ENCODE measurements at places on chromosomes 5 and 9. TPM values are rescaled to one million over a fixed set of nuclear protein-coding genes. Genes with fewer than 3 reads are reported as not detected.

Gene ANKH
- total RNA-seq: 18.6 TPM

Gene CD74
- total RNA-seq: 28.2 TPM

Gene ADAMTS16
- 30.1 TPM for total RNA-seq

Gene TMEM141
- total RNA-seq: 86.1 TPM

Gene CCNI2
- total RNA-seq: 1.6 TPM

Gene RECK
- 9.9 TPM for total RNA-seq

Gene GPR150
- 0.13 TPM for total RNA-seq

Gene MYOZ3
- 11.6 TPM for total RNA-seq

Gene CDX1
- 0.09 TPM for total RNA-seq

Gene ARRDC3
- 25.1 TPM for total RNA-seq

Gene GRM6
- total RNA-seq: 0.05 TPM

Gene HTR1A
- total RNA-seq: 0.46 TPM

Gene ABL1
- 89.1 TPM for total RNA-seq

Gene ALDH1A1
- 2.4 TPM for total RNA-seq

Gene TERT
- 40.4 TPM for total RNA-seq

Gene PCDHGB6
- total RNA-seq: 6.1 TPM

Gene LCN6
- total RNA-seq: not detected

Gene PCDHGA7
- total RNA-seq: 2.8 TPM

Gene LHX3
- total RNA-seq: 0.11 TPM

Gene SLC6A3
- total RNA-seq: 0.53 TPM

Gene PCDHB2
- total RNA-seq: 23.1 TPM

Gene LHFPL2
- total RNA-seq: 34.4 TPM

Gene COL27A1
- total RNA-seq: 36.9 TPM

Gene GRIN1
- total RNA-seq: 6.6 TPM

Gene KIF12
- total RNA-seq: 3.0 TPM

Gene PCA3
- total RNA-seq: not detected

Gene C5orf46
- not detected for total RNA-seq

Gene UNC13B
- 46.1 TPM for total RNA-seq

Gene PPP2R2B
- total RNA-seq: 13.2 TPM

Gene DAB2
- total RNA-seq: 3.9 TPM

Gene SV2C
- 0.05 TPM for total RNA-seq

Gene TMEM252
- not detected for total RNA-seq

Gene RMND5B
- total RNA-seq: 86.1 TPM

Gene BRIX1
- total RNA-seq: 57.3 TPM

Gene ALDH1B1
- total RNA-seq: 64.6 TPM

Gene HRCT1
- total RNA-seq: not detected

Gene ARID3C
- 0.23 TPM for total RNA-seq

Gene C9orf50
- 0.11 TPM for total RNA-seq

Gene KIAA0825
- total RNA-seq: 1.5 TPM

Gene FOXD4L5
- 0.07 TPM for total RNA-seq

Gene HSD17B3
- total RNA-seq: not detected

Gene MPDZ
- total RNA-seq: 38.5 TPM

Gene ZFP37
- total RNA-seq: 5.2 TPM

Gene OMD
- not detected for total RNA-seq

Gene RICTOR
- 22.4 TPM for total RNA-seq

Gene PCDHA12
- total RNA-seq: 10.7 TPM

Gene TMC1
- total RNA-seq: 0.31 TPM

Gene PCDHB13
- total RNA-seq: 2.9 TPM

Gene CTXN3
- not detected for total RNA-seq

Gene MACIR
- 13.1 TPM for total RNA-seq

Gene GABRA1
- 0.48 TPM for total RNA-seq

Gene RAI14
- total RNA-seq: 157 TPM

Gene CEP120
- total RNA-seq: 15.2 TPM

Gene TMEM215
- total RNA-seq: 0.34 TPM

Gene LRRTM2
- not detected for total RNA-seq

Gene LCNL1
- total RNA-seq: 0.34 TPM

Gene BHMT2
- 0.11 TPM for total RNA-seq

Gene PHYKPL
- total RNA-seq: 31.7 TPM
